Thyroid gland (tissue), 4 donors: ENCODE measurements at places on chromosomes 7 and 10. TPM values are rescaled to one million over a fixed set of nuclear protein-coding genes. Genes with fewer than 3 reads are reported as not detected.

Gene CD36
- total RNA-seq, result 164 TPM

Gene ZP3
- total RNA-seq, result not detected

Gene DMBT1
- total RNA-seq, result not detected

Gene ADRB1
- total RNA-seq, result 0.89 TPM

GRCh38 chr7:33109005-33109757, at the start of gene RP9:
Gene RP9, minus strand, starts transcription at chr7:33109404. Its CDS starts 32 bp downstream, at chr7:33109372.
- DNase-seq, result peak; percentile 69
- peak within 1 kb of the TSS; percentile 93 for H3K27ac ChIP-seq
- H3K4me3 ChIP-seq, result peak within 1 kb of the TSS; percentile 96
- H3K36me3 ChIP-seq, result no peaks in the 10 kb centered on the region
- H3K4me1 ChIP-seq, result peaks cover 34% of the 10 kb centered on the region
- H3K27me3 ChIP-seq, result no peaks in the 10 kb centered on the region

GRCh38 chr10:63115732-63116383, 17.3 kb upstream of the NRBF2 start:
- peak overlapping the region; percentile 73 for H3K27ac ChIP-seq
- peaks cover 21% of the 10 kb centered on the region for H3K4me1 ChIP-seq
- no peak overlapping the region for H3K4me3 ChIP-seq
- H3K36me3 ChIP-seq, result no peaks in the 10 kb centered on the region
- DNase-seq, result peak; percentile 85

GRCh38 chr7:133853706-133854276, 273.3 kb upstream of the LRGUK start:
- H3K27ac ChIP-seq, result no peak overlapping the region
- no peak overlapping the region for H3K4me3 ChIP-seq

DNA sequence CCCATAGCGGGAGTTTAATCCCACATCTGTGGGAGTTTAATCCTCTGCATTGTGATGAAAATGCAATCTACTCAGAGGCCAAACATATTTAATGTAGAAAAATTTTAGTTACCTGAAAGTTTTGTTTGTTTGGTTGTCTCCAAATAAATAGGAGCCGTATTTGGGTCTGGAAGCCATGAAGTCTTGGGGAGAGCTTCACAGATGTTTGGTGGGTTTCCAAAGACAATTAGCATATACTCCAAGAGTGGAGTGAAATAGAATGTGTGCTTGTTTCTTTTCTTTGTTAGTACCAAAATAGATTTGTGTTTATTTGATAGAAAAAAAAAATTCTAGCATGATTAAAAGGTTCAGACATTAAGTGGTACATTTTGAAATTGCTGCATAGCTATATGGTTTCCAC, 50.9 kb downstream of the ANK3 start:
- no peaks in the 10 kb centered on the region for H3K36me3 ChIP-seq
- no peak overlapping the region for H3K27ac ChIP-seq
- DNase-seq, result no peak
- H3K4me1 ChIP-seq, result no peaks in the 10 kb centered on the region
- H3K27me3 ChIP-seq, result no peaks in the 10 kb centered on the region

GRCh38 chr10:12590675-12591659, 241.6 kb downstream of the CAMK1D start:
- H3K36me3 ChIP-seq, result no peaks in the 10 kb centered on the region
- peaks cover 5% of the 10 kb centered on the region for H3K4me1 ChIP-seq
- DNase-seq, result no peak
- no peak overlapping the region for H3K27ac ChIP-seq

DNA sequence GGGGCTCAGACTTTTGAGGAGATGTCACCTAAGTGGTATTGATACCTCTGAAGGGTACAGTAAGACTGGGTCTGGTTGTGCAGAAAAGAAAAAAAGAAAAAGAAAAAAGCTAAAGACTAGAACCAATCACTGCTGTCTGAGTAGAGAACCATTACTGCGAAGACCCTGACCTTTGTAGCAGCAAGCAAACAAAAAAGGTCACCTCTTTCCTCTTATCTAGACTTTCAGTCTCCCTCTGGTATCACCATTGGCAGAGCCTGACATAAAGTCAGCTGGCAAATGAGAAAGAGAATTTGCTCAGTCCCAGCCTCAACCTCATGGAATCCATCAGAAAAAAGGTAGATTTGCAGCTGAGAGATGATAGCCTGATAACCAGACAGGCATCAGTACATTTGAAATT, 2.6 kb upstream of the DNTT start:
- no peak overlapping the region for H3K27ac ChIP-seq
- no peak overlapping the region for H3K4me3 ChIP-seq
- H3K36me3 ChIP-seq, result no peaks in the 10 kb centered on the region
